ENCODE measurements at places on chromosomes 3 and 15.

DNA sequence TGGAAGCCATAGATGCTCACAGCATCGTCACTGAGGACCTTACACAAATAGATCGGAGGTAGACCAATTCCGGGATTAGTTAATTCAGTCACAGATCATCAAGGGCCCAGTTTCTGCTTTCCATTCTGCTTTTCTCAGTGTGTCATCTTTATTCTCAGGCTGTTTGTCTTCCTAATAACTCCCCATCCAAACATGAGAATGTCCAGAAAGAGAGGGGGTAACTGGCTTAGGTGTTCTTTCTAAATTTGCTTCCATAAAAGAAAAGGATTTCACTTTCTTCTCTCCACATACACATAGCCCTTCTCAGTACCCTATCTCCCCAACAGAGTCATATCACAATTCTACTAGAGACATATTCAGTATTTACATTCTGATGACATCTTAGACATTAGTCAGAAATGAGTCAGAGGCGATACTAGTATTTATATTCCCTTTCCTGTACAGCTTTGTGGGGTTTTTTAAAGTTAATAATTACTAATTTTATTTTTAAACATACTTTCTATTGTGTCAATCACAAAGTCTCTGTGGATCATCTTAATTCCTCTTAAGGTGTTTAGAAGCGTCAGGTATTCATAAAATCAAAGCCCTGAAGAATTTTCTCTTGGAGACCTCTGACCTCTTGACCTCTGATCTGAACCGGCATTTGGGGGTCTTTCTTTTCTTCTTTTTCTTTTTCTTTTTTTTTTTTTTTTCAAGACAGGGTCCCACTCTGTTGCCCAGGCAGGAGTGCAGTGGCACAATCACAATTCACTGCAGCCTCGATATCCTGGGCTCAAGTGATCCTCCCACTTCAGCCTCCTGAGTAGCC, 24.3 kb upstream of the IL12A start:
- no peak for DNase-seq

DNA sequence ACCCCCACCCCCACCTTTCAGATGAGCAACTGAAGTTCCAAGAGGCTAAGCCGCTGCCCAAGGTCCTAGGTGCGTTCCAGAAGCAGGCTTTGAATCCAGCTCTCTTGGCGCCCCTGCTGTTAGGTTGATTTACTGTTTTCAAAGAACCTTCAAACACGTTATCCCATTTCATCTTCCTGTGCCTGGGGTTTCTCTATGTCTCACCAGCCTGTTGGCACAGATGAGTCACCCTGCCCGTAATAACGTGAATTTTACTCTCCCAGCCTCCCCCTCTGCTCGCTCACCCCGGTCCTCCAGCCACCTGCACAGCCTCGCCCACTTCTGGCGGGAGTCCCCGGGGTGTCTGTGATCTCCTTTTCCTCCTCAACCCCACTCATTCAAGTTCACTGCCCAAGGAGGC, 13.0 kb upstream of the TSEN2 start:
- DNase-seq, result no peak

DNA sequence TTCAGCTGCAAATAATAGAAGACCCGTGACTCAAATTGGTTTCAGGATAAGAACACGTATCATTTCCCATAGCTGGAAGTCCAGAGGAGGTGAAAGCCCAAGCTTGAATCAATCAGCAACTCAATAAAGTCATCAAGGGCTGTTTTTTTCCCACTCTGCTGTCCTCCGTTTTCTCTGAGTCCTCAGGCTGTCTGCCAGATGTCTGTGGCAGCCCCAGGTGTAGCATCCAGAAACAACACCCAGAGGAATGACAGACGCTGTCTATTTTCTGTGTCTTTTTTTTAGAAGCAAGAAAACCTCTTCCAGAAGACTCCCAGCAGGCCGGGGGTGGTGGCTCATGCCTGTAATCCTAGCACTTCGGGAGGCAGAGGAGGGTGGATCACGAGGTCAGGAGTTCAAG, 204.4 kb downstream of the FAM43A start:
- DNase-seq, result no peak

- no peak for DNase-seq
Measured at GRCh38 chr3:111621535-111621934, 26.4 kb upstream of the ZBED2 start.

DNA sequence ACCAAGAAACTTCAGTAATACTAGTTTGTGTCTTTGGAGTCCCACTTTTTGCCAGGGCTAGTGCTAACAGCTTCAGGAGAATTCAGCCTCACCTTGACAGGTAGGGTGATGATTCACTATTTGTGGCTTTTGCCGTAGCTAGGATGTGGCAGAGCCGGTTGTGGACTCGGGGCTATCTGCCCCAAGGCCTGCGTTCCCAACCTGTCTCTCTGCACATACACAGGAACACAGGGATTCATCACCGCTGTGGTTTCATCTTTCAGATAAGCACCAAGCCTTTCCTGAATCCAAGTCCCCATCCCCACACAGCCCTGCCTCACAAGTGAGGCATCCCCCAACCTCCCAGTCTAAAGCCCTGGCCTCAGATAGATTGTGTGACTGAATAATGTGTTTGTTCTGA, 45.2 kb upstream of the POLG start:
- DNase-seq, result no peak

DNA sequence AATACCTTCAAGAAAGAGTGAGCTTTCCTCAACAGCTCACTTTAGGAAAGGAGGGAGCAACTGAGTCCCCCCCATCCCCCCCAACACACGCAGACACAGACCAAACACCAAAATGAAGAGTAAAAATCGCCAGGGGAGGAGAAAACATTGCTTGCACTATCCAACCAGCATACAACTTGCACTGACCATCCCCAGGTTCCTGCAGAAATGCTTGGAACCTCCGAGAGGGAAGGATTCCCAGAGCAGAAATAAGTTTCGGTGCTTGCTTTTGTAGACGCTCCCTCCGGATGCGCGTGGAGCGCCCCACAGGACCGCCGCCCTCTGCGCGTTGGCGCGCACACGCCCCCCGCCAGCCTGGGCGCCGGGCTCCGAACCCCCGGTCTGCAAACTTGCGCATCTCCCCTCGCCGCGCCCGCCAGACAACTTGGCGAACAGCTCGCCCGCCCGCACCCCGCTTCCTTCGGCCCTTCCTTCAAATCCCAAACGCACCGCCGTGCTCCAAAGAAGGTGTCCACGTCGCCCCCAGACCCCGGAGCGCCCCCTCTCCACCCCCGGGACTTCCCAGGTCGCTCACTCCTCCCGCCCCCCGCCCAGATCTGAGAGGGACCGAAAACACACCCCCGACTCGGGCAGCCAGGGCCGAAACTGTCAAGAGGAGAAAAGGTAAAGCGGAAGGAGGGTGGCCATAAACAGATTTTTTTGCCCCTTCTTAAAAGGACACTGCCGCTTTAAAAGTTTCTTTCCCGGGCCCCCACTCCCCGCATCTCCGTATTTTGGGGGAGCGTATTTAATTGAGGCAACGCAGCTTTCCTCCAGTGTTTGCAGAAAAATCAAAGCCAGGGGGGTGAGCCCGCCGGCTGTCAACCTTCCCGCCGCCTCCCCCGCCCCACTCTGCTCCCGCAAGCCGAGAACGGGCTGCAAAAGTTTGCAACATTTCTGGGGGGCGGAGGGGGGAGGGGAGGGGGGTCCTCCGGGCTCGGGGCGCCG, 859 bp downstream of the RORA start:
- DNase-seq, result no peak

GRCh38 chr3:64666171-64666588, 21.6 kb downstream of the ADAMTS9 start:
- no peak for DNase-seq

DNA sequence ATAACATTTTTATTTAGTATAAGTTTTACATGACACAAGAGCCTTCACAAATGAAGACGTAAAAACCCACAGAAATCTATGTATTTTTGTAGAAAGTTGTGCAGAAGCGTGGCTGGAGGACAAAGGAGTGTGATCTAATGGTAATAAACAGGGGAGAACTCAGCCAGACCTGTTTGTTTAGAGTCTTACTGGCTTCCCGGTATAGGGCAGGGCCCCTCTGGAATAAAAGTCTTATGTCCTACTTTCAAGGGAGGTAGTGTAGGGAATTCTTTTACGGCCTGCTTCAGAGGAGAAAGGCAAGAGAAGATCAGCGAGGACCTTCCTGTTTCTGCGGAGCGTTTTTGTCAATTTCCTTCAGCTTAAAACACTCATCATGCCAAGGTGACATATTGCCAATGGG, 103.6 kb downstream of the TGFBR2 start:
- no peak for DNase-seq

Measured in activated naive CD8-positive, alpha-beta T cell treated with anti-CD3 and anti-CD28 coated beads, Interleukin-2, amount 50 U/mL, for 16 hours (primary cell).